ENCODE measurements at places on chromosomes 2 and 18.
A peak's percentile ranks its signal among the peaks of the same experiment; 100 is the strongest.

DNA sequence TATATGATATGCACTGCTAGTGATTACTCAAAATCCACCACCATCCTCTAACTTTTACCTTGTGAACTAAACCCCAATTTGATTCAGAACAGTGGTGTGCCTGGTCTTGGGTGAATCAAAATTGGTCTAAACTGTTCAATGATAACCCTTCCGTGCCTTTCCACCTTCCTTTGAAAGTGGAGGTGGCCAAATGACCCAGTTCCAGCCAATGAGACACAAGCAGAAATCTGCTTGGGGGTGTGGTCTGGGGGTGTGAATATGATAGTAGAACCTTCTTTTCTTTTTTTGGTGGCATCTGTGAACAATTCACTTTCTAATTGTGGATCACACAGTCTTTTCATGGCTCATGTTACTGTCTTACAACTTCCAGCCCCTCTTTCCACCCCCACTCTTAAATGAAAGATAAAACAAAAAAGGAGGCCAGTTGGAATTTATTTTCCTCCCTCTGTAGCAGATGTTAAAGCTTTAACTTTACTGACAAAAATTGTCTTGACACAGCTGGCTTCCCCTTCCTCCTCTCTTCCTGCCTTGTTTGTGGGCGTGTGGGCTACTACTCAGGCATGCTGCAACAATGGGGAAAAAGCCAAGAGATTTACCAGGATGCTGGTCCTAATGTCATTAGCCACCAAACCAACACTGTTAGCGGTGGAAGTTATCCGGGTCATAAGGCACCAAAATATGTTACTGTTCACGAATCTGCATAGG lies 58.8 kb upstream of the ANKRD44 start:
- DNase-seq = no peak

DNA sequence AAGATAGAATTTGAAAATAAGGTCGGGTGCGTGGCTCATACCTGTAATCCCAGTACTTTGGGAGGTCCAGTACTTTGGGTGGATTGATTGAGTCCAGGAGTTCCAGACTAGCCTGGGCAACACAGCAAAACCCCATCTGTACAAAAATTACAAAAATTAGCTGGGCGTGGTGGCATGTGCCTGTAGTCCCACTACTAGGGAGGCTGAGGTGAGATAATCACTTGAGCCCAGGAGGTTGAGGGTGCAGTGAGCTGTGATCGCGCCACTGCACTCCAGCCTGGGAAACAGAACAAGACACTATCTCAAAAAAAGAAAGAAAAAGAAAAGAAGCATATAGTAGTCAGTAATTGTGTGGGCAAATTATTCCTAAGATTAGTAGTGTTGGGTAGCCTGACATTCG lies 194.2 kb upstream of the ALPP start:
- no peak for DNase-seq

- DNase-seq = no peak
Observed at GRCh38 chr18:32010124-32010721, 8.4 kb upstream of the RNF125 start.

DNA sequence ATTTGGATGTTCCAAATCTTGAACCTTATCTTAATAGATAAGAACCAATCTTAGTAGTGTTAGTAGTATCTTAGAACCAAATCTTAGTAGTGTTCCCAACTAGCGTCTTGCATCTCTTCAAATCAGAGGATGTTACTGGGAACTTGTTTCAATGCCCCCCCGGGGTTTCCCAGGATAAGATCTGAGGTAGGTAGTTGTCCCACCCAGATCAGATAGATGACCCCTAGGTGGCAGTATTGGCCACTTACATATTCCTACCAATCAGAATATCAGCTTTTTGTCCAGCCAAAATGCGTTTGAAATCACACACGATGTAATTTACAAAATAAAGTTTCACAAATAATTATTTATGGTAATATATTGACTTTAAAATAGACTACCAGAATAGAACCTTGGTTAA lies 314.8 kb downstream of the MBD2 start:
- DNase-seq = no peak

- no peak for DNase-seq
Observed at GRCh38 chr18:70333757-70334156, 44.9 kb downstream of the SOCS6 start.

GRCh38 chr2:27956888-27957287 lies 66.4 kb downstream of the BABAM2 start:
- DNase-seq = no peak

GRCh38 chr2:21043744-21044532 lies at the start of gene APOB:
Gene APOB, minus strand, starts transcription at chr2:21044073. Its CDS starts 128 bp downstream, at chr2:21043945.
- DNase-seq = no peak

GRCh38 chr2:239358062-239358754 lies 42.6 kb downstream of the HDAC4 start:
- DNase-seq = no peak

- no peak for DNase-seq
Observed at GRCh38 chr2:119276864-119277263, 53.2 kb downstream of the STEAP3 start.

DNA sequence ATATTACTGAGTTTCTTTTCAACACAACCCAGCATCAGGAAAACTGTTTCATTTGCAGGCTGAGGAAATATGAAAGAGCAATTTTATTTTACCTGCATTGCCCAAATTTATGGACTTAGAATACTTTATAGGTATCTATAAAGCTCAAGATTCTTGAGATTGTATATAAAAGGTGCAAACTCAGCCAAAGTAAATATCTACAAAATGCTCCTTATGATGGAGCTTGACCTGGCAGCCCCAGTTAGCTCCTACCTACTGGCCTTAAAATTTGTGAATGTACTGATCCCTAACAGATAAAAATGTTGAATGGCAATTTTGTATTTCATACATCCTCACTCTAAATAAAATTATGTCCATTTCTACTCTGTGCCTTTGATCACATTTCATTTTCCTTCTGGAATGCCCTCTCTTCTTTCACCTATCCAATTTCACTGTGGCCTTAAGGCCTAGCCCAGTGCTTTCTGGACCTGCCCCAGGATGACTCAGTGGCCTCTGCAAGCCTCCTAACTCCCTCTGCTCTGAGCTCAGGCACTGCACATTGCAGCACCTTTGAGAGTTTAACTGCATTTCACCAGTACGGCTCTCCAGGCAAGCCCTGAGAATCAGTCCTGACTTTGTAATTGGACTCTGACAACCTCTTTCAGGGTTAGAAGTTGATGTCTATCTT lies 125.9 kb downstream of the ANTXR1 start:
- no peak for DNase-seq

- no peak for DNase-seq
Observed at GRCh38 chr2:37683921-37684780, 12.7 kb upstream of the CDC42EP3 start.

DNA sequence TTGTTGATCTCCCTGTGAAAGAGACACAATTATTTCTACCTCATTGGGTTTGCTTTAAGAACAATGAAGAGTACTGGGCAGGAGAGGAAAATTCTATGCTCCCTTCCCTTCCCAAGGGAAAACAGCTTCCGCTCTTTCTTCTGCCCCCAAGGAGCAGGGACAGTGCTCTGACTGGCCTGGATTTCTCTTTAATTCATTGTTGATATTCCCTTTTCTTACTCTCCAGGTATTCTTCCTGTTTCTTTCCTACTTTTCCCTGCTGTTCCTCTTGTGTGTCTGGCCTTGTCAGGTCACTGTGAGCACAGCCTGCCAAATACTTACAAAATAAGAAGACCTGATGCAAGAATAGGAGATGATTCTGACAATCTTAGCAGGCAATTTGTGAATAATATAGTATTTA lies 49.6 kb upstream of the SPAG16 start:
- DNase-seq = no peak

DNA sequence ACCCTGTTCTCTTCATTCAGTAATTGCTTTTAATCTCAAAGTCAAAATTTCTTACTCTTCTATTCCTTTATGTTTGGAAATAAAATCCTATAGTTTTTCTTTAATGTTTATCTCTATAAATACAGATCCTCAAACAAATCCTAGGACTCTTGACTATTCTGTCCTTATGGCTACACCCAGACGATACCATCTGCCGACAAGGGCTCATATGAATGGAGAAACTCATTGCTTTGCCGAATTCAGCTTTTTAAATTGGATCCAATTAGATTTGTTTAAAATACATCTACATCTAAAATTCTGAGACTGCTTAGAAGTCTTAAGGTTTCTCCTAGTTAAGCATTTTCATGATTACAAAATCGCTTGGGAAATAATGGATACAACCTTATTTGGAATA lies 9.0 kb downstream of the ALKAL2 start:
- DNase-seq = no peak

DNA sequence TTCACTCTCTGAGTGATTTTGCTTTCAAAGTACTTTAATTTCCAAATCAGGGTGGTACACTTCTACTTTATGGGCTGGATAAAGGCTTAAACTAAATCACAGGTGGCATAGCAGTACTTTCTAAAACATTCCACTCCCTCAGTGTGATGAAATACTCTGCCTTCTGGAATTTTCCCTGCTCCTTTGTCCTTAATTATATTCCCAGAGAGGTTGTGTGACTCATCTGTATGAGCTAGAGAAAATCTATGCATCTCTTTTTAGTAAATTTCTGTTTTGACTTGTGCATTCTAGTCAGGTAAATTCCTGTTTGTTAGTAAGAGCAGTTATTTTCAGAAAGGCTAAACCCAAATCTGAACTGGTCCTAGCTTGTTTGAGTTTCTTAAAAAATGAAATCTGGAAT lies 29.0 kb upstream of the PLA2R1 start:
- DNase-seq = no peak

GRCh38 chr2:28445448-28446258 lies 50.2 kb upstream of the PLB1 start:
- peak; percentile 22 for DNase-seq

- no peak for DNase-seq
Observed at GRCh38 chr2:24313744-24314632, 46.3 kb downstream of the ITSN2 start.

DNA sequence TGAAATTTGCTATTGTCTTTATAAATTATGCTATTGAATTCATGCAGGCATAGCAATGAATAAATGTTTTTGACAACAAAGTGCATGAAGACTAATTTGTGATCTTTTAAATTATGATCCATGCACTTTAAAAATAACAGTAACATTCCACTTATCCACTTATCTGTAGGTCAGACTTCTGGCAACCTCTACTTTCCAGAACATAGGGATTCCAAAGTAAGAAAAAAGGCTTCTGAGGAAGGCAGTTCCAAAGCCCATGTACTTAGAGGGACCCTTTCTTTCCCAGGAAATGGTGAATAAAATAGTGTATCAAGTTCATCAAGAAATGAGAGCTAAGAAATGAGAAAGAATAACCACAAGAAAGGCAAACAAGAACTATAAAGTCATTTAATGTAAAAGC lies 58.3 kb downstream of the VIL1 start:
- DNase-seq = no peak

DNA sequence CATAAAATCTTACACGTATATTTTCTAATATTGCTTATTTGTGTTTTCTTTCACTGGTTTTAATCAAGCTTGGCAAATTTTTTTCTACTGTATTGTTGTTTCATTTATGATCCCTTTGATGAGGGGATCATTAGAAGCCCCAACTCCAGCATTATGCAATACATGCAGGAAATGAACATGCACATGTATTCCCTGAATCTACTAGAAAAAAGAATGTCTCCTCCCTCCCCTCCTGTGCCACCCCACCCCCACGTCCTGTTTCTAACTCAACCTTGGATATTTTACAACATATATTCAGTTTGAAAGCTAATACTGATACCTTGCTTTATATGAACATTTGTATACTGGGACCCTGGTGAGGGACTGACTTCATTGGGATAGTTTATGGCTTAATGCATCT lies 53.0 kb downstream of the EML6 start:
- DNase-seq = no peak

DNA sequence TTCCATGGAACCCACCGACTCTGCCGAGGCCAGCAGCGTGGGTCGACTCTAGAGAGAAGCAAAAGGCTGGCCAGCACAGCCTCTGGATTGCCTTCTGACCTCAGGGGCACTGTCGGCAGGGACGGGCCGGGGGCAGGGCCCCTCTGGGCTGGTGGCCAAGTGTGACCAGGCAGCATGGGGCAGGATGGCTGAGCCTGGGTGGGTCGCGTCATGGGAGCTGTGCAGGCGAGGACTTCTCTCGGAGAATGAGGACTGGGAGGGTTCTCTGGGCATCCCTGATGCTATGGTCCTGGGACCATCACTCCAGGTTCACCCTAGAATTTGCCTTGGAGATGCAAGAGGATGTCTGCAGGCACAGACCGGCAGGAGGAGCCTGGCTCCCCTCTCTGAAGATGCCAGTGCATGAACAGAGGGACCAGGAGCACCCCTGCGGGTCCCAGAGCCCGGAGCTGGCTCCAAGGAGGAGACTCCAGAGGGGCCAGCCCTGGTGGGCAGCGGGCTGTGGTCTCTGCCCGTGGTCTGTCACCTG lies 289.2 kb downstream of the NDUFA10 start:
- no peak for DNase-seq

- no peak for DNase-seq
Observed at GRCh38 chr2:197878792-197879191, 74.4 kb downstream of the PLCL1 start.

- no peak for DNase-seq
Observed at GRCh38 chr2:153510996-153511395, 32.4 kb upstream of the RPRM start.

DNA sequence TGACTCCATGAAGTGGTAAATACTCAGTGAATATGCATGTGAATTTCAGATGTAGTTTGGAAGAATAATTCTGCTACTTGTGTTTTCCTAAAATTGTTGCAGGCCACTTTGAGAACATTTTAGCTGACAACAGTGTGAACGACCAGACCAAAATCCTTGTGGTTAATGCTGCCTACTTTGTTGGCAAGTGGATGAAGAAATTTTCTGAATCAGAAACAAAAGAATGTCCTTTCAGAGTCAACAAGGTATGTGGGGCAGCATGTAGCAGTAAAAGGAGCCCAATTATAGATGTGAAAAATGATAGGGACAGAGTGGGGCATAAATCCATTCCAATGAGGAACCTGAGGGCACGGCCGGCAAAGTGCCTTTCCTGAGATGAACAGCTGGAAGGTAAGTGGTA lies 16.1 kb downstream of the SERPINB5 start:
- no peak for DNase-seq

- DNase-seq = no peak
Observed at GRCh38 chr18:21741562-21742314, 1.1 kb downstream of the MIB1 start.

DNA sequence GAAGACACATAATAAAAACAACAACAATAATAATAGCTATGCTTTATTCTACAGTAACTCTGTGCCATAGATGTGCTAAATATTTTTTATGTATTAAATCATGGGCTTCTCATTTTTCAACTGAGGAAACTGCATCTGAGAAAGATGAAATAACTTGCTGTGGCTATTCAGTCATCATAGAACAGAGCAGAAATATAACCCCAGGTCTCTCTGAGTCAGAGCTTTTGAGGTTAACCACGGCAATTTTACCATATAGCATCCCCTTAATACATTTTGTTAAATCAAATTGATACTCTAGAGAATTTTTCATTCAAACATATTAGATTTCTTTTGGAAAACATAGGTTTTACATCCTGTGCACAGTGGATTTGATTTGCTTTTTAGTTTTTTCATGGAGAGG lies 586.6 kb upstream of the KLHL29 start:
- DNase-seq = no peak

Measured in stimulated activated CD4-positive, alpha-beta T cell treated with anti-CD3 and anti-CD28 coated beads, Interleukin-1b, Interleukin-23, amount 100 ng/mL, for 1 hour (primary cell).